SJSA1 (cell line): ENCODE measurements at places on chromosomes 12 and 14. TPM values are rescaled to one million over a fixed set of nuclear protein-coding genes. Genes with fewer than 3 reads are reported as not detected.
A peak's percentile ranks its signal among the peaks of the same experiment; 100 is the strongest.

DNA sequence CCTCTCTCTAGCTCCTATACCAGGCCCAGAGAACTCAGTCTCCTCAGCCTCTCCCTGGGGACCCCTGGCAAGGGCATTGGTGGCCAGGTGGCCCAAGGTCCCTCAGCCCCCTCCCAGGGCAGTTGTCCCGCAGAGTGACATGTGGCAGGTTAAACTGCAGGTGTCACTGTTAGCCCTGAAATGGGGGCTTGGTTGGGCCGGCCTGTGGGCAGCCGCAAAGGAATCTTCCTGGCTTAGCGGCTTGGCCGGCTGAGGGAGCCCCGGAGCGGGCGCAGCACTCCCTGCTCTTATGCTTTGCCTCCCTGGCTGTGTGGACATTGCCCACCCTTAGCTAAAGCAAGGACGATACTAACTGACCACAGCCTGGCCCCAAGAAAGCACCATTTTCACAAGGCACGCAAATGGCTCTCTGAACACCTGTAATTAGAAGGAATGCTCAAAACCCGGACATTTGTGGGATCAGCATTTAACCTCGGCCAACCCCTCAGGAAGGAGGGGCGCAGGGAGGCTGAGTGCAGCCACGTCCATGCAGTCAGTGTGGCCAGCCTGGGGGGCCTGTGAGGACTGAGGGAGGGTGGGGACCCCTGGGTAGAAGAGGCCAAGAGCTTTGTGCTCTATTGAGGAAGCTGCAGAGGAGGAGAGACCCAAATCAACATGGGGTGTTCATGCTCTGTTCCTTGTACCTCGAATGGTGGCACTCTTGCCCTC lies 82.2 kb downstream of the PAPOLA start:
- H3K27ac ChIP-seq: no peak overlapping the region
- peaks cover 23% of the 10 kb centered on the region for H3K27me3 ChIP-seq
- no peak for DNase-seq
- no peak overlapping the region for H3K4me3 ChIP-seq

- no peak overlapping the region for H3K27ac ChIP-seq
- no peaks in the 10 kb centered on the region for H3K27me3 ChIP-seq
- no peak overlapping the region for H3K4me3 ChIP-seq
- H3K36me3 ChIP-seq: peaks cover 53% of the 10 kb centered on the region
Measured at GRCh38 chr14:105139831-105140239, 28.7 kb downstream of the JAG2 start.

DNA sequence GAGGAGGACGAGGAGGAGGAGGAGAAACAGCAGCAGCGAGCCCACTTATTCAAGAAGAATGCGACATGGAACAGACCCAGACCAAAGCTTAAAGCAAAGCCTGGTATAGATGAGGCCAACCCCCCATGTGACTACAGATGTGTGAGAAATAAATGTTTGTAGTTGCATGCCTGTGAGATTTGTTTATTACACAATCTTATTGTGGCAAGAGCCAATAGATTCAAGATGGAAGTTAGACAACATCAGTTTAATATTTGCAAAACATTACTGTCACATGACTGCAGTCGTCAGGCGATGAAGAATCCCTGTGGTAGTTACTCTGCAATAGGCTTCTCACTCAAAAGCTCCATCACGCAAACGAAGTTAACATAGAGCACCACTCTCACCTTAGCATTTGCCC lies 17.2 kb upstream of the SLC35F4 start:
- no peak overlapping the region for H3K4me3 ChIP-seq
- no peaks in the 10 kb centered on the region; the same call in 1 of the 2 replicates for H3K27me3 ChIP-seq
- H3K4me1 ChIP-seq: no peaks in the 10 kb centered on the region
- H3K27ac ChIP-seq: no peak overlapping the region

DNA sequence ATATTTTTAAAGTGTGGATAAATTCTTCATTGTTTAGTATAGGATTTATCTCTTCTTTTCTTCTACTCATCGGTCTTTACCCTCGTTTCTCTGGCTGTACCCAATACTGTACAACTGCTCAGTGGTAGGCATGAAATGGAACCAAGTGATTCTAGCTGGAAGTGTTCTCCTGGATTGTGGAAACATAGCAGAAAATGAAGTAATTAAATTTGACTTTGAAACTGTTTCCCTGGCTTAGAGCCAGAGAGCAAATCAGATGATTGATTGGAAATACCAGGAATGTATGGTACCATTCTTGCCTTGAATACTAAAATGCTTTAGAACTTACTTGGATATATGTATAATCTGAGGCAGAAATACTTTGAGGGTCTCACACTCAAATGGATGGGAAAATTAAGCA lies 292.3 kb downstream of the ERC1 start:
- no peak overlapping the region for H3K27ac ChIP-seq
- no peak for DNase-seq
- H3K27me3 ChIP-seq: no peaks in the 10 kb centered on the region
- peaks cover 9% of the 10 kb centered on the region for H3K4me1 ChIP-seq
- H3K36me3 ChIP-seq: no peaks in the 10 kb centered on the region

DNA sequence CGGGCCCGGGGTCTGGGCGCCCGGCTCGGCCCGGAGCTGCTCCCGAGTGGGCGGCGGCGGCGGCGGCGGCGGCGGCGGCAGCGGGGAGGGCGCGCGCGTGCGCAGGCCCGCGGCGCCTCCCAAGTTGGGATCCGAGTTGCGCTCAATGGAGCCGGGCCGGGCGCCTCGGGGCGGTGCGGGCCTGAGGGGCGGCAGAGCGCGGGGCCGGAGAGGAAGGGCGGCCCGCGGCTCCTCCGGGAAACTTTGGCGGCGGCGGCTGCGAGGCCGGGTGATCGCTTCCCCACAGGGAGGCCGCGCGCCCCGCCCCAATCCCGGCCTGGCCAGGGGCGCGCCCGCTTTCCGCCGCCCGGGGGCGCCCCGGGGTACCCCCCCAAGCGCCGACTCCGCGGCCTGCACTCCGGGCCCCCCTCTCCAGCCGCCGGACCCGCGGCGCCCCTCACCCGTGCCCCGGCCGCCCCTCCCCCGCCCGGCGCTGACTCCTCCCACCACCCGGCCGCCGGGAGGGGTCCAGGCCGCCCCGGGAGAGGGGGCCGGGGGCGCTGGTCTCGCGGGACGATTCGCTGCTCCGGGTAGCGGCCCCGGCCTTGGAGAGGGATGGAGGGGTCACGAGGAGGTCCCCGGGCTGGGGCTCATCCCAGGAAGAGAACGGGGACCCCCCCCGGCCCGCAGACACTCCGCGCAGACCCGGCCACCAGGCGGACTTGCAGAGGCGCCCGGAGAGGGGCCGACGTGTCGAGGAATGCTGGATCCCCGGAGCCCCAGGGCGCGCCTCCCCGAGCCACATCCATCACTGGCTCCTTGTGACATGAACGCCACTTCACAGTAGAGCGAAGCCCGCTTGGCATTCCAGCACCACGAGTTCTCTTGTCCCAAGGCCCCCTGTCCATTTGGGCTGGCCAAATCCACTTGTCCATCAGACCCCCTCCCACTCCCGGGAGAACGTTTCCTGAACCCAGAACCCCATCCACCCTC lies at the start of gene RILPL1:
Gene RILPL1, minus strand, starts transcription at position 48 of the 972 bp plus-strand sequence. CDS start 237 bp downstream, outside the sequence.
- DNase-seq: peak; percentile 64
- no peaks in the 10 kb centered on the region for H3K27me3 ChIP-seq
- peaks cover 15% of the 10 kb centered on the region for H3K4me1 ChIP-seq
- H3K36me3 ChIP-seq: peaks cover 12% of the 10 kb centered on the region
- peak within 1 kb of the TSS; percentile 92 for H3K4me3 ChIP-seq

GRCh38 chr14:76729258-76729657 lies 32.0 kb upstream of the VASH1 start:
- H3K27ac ChIP-seq: no peak overlapping the region
- H3K27me3 ChIP-seq: peaks cover 3% of the 10 kb centered on the region; the same call in 1 of the 2 replicates
- H3K4me1 ChIP-seq: no peaks in the 10 kb centered on the region
- DNase-seq: no peak

DNA sequence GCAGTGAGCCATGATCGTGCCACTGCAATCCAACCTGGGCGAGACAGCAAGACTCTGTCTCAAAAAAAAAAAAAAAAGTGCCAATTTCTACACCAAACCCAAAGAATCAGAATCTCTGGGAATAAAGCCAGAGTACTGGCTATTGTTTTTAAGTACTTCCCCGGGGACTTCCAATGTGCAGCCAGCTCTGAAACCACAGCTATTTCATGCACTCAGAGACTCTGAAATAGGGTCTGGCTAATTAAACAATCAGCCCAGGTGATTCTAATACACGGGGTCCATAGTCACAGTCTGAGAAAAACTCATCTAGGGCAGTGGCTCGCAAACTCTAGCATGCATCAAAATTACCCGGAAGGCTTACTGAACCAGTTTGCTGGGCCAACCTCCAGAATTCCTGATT lies 56.3 kb downstream of the SIX6 start:
- H3K27me3 ChIP-seq: no peaks in the 10 kb centered on the region
- no peak overlapping the region for H3K4me3 ChIP-seq

The SPTB gene
- total RNA-seq: 1.1 and 2.0 TPM in 2 replicates

The TRIM9 gene
- total RNA-seq: 0.16 TPM in 1 of 2 replicates, not detected in the other

The CCDC38 gene
- total RNA-seq: 0.39 TPM in 1 of 2 replicates, not detected in the other

The PTHLH gene
- total RNA-seq: 3.8 and 4.4 TPM in 2 replicates

The SRRM4 gene
- not detected in 2 replicates for total RNA-seq
